ENCODE measurements at places on chromosomes 6 and 20.

GRCh38 chr6:37502703-37503291, 3.1 kb upstream of the CCDC167 start:
- no peak for DNase-seq

DNA sequence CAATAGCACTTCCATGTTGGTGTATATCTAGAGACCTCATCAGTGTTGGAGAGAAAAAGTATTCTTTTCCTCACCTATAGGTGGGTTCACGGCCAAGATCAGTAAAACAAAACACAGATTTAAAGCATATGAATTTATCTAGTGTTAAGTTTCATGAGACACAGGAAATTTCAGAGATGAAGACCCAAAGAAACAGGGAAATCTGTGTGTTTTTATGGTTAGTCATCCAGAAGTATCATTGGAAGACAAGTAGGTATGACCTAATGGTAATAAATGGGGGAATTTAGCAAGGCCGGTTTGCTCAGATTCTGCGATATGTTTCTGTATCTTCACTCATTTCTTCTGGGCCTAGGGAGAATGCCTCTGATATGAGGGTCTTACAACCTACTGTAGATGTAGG, 419.6 kb upstream of the MARCKS start:
- no peak for DNase-seq

DNA sequence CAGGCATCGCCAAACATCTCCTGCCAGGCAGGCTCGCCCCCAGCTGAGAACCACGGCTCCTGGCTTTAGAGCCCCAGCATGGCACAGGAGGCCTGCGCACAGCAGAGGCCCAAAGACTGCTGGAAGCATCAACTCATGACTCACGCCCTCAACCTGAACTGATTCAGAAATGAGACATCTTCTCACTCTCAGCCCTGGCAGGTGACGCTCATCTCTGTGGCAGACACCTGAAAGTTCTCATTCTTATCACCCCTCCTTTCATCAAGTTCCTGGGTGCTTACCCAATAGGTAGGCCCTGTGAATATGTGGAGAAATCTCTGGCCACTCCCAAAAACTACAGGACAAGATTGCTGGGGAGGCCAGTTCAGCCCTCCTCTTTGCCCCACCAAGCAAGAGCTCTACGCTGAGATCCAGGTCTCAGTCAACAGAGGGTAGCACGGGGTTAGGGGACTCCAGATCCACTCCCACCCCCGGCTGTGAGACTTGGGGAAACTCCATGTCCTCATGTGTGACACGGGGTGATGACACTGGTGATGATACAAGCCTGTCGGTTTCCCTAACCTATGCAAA, 11.3 kb downstream of the NFATC2 start:
- DNase-seq: no peak

DNA sequence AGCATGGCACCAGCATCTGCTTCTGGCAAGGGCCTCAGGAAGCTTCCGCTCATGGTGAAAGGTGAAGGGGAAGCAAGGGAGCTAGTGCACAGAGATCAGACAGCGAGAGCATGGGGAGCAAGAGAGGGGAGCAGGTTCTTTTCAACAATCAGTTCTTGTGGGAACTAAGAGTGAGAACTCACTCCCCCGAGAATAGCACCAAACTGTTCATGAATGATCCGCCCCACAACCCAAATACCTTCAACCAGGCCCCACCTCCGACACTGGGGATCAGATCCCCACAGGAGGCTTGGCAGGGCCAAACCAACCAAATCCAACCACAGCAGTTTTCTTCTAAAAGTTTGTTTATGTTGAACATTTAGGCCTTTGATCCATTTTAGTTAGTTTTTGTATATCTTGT, 69.7 kb upstream of the BHLHE23 start:
- DNase-seq: no peak

DNA sequence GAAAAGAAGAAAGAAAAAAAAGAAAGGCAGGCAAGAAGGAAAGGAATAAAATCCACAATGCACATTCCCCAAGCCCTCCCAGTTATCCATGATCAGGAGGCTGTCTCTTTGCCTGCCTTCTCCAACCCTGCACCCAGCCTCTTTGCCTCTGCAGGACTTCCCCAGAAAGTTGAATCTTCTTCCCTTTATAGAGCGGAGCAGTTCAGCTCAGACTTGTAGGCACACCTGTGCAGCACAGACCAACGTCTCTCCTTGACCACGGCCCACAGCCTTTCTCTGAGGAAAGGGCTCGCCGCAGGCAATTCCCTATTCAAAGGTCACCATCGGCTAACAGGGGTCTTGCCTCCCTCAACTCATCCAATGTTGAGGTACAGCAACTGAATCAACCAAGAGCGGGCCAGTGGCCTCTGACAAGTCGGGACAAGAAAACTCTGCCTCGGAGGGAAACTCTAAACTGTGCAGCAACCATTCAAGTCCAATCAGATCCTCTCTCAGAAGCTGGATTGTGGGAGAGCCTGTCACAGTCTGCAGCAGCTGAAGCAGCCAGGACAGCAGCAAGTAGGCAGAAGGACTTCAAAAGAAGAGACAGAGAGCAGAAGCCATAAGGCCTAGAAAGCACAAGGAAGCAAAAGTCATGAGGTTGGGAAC, 529.2 kb upstream of the JARID2 start:
- no peak for DNase-seq

GRCh38 chr6:20180935-20181334, 31.3 kb downstream of the MBOAT1 start:
- no peak for DNase-seq

- DNase-seq: no peak
Measured at GRCh38 chr6:44430326-44430725, 42.8 kb downstream of the CDC5L start.

- DNase-seq: no peak
Measured at GRCh38 chr20:29878777-29879442, 1378.6 kb upstream of the DEFB115 start.

DNA sequence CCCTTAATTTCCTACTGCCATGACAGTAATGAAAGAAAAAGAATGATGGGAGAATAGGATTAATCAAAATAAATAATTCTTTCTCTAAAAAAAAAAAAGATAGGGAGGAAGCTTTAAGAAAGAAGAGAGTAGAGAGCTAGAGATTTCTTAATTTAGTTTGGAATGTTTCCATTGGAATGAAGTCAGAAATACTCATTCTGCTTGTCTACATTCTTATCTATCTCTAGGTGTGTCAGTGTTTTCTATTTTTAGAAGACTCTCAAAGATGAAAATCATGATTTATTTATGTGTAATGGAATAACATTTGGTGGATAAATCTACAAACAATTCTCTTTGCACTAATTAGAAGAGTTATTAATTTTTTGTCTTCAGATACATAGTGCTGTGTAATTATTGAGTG, 38.0 kb upstream of the HIVEP1 start:
- no peak for DNase-seq

Data from smooth muscle cell of the brain vasculature (primary cell).